Right atrium auricular region (tissue), 2 donors: ENCODE measurements at places on chromosomes 5 and 9.

GRCh38 chr9:96232539-96233241, 69.3 kb downstream of the HSD17B3 start:
- peak; percentile 83 for DNase-seq

DNA sequence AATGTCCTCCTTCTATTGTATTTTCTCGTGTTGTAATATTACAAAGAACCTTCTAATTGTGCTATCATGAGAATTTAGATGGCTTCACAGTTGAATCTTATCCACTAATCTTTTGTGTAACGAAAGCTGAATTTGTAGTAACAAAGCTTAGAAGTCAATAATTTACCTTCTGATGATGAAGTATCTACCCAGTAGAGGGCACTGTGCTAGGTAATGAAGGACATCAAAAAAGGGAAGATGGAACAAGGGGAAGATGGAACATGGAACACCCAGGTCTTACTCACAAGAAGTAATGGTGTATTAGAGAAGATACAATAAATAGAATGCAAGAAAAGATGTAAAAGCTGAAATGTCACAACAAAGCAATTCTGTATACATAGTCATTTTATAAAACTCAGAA, 131.0 kb upstream of the CCNG1 start:
- no peak for DNase-seq

- no peak for DNase-seq
Observed at GRCh38 chr5:40955313-40955712, 46.0 kb downstream of the C7 start.

DNA sequence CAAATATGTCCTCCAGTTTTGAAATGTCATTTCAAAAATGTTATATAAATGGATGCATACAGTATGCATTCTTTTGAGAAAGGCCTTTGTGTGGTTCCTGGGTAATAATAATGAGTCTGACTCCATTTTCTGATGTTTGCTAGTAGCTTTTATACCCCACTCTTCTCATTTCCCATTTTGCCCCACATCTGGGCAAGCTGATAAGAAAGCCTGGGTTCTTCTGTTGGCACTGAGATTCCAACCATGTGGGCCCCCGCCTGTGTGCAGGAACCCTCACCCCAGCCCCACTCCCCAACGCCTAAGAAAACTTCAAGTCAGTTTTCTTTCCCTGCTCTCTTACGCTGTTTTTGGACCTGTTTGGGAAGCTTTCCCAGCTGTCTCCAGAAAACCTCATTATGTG, 89.4 kb downstream of the SNX18 start:
- no peak for DNase-seq

GRCh38 chr5:109196087-109196822, 213.5 kb downstream of the PJA2 start:
- DNase-seq: no peak

- DNase-seq: peak; percentile 79
Observed at GRCh38 chr9:113564498-113565237, 101.1 kb downstream of the RGS3 start.

DNA sequence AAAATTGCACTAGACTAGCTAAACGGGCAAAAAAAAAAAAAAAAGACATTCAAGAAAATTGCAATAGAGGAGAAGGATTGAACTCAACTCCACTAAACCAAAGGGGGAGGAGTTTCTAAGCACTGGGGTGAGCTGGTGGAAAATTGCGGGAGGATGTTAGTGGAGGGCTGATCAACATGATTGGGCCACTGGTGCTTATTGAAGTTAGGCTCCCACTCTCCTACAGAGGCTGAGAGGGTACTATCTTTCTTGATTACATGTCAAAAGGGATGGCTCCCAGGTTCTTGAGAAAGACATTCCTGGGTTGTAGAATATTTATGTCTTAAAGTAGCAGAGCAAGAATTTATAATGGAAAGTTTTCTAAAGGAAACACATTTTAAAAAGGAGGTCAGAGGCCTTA, 38.0 kb downstream of the CAMK4 start:
- DNase-seq: no peak

DNA sequence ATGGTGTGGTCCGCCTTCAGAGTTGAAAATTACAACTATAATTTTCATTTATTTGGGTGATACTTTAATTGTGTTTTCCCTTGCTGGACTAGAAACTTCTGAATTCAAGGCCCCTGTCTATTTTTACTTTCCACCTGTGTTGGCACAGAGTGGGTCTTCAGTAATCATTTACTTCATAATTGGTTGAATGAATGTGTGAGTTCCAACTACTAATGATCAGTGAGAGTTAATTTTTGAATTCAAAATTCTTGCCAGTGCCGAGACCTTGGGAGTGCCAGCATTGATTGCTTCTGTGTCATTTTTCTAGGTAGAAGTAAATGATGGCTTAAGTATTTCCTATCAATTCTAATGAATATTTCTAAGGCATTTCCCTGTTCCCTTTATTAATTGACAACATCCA, 61.4 kb downstream of the PARP8 start:
- DNase-seq: no peak

DNA sequence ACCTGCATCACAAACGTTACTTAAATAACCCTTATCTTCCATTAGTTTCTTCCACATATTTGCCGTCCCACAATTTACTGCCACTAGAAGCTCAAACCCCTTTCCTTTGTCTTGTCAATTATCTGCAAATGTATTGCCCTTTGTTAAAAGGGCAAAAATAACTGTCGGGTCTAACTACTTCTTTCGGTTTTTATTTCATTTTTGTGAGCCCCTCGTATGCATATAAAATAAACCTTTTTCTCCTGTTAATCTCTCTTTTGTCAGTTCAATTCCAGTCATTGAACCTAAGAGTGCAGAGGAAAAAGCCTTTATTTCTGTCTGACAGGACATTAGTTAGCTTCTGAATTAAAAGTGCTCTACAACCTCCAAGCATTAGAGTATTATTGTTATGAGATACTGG, 45.5 kb downstream of the TMEM215 start:
- no peak for DNase-seq

DNA sequence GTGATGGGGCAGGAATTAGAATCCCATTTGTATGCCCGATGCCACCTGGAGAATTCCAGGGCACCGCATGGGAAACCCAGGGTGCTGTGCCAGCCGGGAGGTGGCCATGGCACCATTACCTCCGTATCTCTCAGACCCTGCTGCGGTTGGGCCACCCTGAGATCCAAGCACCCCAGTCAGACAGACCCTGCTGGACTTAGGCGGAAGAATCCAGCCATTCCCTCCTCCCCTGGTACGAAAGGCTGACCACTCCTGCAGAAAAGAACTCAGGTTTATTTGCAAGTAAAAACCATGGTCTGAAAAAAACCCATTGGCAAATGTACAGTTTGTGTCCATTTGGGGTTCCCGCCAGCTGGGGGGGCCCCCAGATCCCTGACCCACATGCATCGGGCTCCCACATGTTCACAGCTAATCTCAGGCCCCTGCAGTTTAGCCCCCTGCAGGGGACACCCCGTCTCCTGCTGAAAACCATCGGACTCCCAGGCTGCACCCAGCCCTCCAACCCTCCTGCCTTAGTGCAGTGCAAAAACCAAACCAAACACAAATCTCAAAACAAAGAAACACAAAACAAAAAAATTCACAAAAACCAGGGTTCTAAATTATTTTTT, 23.6 kb upstream of the SARDH start:
- no peak for DNase-seq

- DNase-seq: no peak
Observed at GRCh38 chr9:90898228-90898627, 96.6 kb downstream of the SYK start.

DNA sequence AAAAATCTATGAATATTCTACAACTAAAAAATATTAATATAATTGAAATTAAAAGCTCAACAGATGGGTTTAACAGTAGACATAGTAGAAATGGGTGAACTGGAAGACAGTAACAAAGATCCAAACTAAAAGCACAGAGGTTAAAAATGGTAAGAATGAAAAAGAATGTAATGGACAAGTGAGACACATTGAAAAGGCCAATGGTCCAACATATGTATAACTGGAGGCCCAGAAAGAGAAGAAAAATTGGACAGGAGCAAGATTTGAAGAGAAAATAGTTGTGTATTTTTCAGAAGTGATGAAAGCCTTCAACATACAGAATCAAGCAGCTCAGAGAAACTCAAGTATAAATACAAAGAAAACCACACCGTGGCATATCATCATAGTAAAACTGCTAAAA, 58.6 kb downstream of the PCDHGC5 start:
- DNase-seq: no peak

DNA sequence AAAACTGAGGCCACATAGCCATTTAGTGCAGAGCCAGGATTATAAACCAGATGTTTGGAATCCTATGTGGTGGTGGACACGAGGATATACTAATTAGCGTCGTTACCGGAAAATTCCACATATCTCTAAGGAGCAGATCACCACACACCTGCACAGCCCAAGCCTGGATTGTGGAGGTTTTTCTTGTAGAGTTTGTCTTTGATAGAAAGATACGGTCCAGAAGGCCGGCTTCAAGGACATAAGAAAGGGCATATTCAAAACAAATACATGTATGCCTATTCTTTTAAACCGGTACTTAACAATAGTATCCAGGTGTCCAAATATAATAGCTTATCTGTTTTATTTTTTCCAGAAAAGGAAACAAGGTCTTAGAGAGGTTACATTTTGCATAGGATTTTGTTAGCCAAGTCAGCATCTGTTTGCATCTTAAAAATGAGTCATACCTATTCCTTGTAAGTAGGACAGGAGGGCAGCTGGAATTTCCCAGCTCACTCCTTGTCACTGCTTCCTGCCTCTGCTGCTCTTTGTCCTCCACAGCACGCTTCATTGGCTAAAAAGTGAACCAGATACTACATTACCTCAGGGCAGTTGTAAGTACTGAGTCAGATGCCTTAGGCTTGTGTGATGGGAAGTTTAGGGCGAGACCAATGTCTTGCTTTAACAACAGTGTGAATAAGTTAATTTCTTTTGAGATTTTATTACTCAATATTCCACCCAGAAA, 3.6 kb downstream of the TMC1 start:
- no peak for DNase-seq

- DNase-seq: no peak
Observed at GRCh38 chr5:134594797-134595457, 37.7 kb downstream of the SAR1B start.

DNA sequence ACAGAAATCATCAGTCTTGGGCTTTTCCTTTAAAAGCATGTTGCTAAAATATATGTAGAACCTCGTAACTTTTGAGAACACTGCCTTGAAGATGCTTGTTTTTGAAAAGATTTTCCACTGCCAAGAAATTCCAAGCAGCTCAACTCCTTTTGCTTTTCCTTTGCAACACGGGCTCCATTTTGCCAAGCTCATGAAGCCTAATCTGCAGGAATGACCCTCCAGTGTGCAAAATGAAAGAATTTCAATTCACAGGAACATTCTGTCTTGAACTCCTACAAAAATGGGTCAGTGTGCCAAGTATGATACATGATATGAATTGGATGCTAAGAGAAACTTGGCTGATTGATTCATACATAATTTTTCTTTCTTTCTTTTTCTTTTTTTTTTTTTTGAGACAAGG, 35.4 kb upstream of the ERCC6L2 start:
- no peak for DNase-seq

DNA sequence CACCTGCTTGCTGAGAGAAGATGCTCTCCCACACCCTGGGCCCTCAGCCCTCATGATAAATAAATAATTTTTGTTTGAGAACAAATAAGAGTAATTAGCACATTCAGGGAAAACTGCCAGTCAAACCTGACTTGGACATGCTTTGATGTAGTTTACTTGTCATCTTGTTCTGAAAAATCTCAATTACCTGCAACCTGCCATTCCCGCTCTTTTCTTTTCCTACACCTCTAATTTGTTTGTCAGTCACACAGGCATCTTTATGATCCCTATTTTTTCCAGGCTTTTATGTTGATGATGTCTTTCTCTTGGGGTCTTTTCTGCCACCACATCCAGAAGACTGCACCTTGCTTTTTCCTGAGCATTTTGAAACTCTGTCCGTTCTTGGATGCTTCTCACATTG, 28.6 kb upstream of the TGFBI start:
- no peak for DNase-seq

DNA sequence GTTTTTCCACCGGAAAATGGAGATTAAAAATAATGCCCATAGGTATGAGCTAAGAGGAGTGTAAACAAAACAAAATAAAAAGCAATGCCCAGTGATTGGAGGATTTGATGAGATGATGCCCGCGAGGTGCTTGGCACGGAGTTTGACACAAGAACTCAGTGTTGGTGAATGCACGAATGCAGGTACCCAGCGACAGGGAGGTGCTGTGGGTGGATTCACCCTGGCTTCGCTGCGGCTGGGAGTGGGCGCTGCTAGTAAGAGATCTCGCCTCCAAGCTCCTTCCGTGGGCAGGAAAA, 526 bp upstream of the STXBP1 start:
- DNase-seq: no peak

GRCh38 chr5:101284736-101285375, 381.8 kb upstream of the ST8SIA4 start:
- no peak for DNase-seq

DNA sequence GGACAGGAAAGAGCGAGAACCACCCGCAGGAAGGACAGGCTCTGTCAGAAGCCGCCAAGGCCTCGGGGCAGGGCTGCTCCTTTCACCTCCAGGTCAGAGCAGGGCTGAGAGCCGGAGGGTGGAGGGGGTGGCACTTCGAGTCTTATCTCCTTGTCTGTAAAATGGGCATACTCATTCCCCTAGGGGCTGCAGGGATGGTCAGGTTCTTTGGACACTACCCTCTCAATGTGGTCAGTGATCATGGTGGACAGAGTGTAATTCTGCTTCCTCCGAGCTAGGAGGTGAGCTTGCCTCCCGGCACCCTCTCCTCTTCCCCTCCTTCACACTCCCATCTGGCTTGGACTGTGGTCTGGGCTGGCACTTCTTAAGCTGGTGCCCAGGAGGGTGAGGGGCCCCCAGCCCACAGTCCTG, 39.6 kb downstream of the RGS3 start:
- no peak for DNase-seq

- DNase-seq: no peak
Observed at GRCh38 chr5:62143268-62144229, 162.5 kb upstream of the KIF2A start.

DNA sequence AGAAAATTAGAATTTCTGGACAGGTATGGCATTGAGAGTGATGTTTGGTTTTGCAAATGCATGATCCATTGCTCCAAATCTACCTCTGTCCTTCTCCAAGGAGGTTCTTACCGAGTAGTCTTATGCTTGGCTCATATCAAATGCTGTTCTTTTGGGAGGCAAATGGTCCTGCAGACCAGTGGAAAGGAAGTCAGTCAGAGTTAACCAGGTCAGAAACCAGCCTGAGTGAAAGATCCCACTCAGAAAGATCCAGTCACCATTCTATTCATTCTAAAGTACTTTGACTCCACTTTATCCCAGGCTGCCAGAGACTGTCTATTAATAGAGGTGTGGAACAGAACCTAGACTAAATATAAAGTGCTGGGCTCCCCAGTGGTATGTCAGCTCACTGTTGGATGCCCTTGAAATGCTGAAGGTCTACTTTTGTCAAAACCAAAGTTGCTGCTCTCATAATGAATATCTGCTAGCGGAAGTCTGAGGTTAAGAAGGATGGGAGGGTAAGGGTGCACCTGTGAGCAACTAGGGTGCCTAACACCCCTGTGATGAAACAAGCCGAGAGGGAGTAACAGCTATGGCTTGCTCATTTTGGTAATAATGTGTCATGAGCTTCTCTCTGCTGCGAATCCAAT, 302.2 kb downstream of the ZNF608 start:
- no peak for DNase-seq

GRCh38 chr9:26694381-26695297, 198.0 kb downstream of the CAAP1 start:
- no peak for DNase-seq

- no peak for DNase-seq
Observed at GRCh38 chr5:143752165-143752850, 59.7 kb upstream of the HMHB1 start.

GRCh38 chr9:130892477-130893304, 3.9 kb downstream of the QRFP start:
- no peak for DNase-seq

- DNase-seq: no peak
Observed at GRCh38 chr5:127839072-127839471, 135.9 kb downstream of the CCDC192 start.
